T-helper 17 cell (primary cell): ENCODE measurements at places on chromosomes 6 and 20.

DNA sequence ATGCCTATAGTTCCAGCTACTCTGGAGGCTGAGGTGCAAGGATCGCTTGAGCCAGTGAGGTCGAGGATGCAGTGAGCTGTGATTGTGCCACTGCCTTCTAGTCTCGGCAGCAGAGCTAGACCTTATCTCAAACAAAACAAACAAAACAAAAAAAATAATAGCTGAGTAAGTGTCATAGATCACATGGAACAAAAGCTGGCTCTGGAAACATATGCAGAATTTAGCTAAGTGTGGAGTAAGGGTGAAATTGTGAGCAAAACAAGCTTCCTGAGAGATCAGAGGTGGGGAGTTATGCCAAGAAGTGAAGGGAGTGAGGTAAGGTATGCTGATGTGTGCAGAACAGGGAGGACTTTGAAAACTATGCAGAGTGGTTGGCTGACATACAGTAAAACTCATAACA is 18.7 kb downstream of the SGK1 start:
- DNase-seq, result no peak

DNA sequence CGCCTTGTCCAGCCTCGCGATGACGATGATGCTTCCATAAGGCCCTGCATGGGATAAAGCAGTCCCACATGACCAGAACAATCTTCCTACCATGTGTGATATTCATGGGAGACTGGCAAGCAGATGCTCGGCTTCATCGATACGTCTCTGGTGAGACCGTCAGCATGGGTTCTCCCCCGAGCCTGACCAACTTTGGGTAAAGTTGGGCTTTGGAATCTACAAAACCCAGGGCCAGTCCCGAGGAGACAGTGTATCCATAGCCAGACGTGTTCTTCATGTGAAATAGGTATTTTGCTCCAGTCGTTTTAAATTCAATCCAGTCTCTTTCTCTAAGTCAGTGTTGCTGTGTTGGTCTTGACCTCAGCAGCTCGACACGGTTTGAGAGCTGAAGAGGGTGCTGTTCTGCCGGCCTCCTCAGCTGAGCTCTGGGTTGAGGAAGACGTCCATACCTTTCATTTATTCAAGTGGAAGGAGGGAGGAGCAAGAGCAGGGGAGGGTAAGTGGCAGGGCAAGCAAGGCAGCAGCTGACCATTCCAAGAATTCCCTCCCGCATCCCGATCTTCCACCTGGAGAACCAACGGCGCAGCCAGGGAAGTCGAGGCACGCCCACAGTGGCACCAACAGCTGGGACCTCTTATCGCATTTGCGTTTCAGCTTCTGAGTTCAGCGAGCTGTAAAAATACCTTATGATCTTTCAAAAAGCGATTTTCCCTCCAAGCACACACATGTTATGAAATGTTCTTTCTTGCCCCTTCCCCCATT is 64.0 kb upstream of the THBS2 start:
- no peak for DNase-seq

- no peak for DNase-seq
These were observed 86.3 kb downstream of the SOX4 start for GRCh38 chr6:21679761-21680265.

- DNase-seq, result no peak
These were observed 277 bp downstream of the ADGRB3 start for GRCh38 chr6:68635412-68635705.

GRCh38 chr20:60729135-60729900 is 522.7 kb upstream of the CDH4 start:
- DNase-seq, result no peak

DNA sequence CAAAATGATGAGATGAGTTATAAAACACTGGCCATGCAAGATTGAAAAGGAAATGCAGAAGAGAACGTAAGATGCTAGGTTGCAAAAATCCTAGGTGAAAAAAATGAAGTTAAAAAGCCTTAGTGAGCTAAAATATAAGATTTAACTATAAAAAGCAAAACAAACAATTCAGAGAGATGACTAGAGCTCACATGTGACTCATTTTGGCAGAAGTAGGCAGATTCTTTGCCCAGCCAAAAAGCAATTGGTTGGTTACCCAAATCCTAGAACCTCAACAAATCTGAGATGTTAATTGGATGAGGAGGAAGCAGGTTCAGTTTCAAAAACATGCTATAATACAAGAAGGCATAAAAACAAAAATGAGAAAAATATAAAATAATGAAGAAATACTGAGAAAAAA is 249.1 kb downstream of the OGFRL1 start:
- no peak for DNase-seq

GRCh38 chr6:75755704-75756103 is 6.7 kb downstream of the MYO6 start:
- no peak for DNase-seq

GRCh38 chr6:19519941-19520340 is 317.2 kb upstream of the ID4 start:
- DNase-seq, result no peak

GRCh38 chr6:122726649-122727048 is 52.9 kb upstream of the FABP7 start:
- DNase-seq, result no peak

DNA sequence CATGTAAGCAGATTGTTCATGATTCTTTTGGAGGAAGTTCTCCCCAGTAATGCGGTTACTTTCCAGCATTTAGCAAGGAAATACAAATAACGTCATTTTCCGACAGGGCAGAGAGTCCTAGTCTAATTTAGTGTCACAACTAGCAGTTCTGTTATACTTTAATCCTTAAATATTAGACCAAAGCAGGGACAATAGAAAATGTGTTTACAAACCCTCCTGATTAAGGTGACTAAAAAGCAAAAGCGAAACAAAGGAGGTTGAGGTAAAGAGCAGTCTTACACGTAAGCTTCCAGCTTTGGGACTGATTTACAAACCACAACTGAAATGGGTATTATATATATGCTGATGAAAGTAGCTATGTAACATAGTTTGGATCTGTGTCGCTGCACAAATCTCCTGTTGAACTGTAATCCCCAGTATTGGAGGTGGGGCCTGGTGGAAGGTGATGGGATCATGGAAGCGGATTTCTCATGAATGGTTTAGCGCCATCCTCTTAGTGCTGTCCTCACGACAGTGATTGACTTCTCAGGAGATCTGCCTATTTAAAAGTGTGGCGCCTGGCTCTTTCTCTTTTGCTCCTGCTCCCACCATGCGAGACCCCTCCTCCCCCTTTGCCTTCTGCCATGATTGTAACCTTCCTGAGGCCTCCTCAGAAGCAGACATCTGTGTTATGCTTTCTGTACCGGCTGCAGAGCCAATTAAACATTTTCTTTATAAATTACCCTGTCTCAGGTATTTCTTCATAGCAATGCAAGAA is 81.9 kb downstream of the PLCB1 start:
- DNase-seq, result no peak

GRCh38 chr6:155452576-155452975 is 3.1 kb downstream of the NOX3 start:
- DNase-seq, result no peak

DNA sequence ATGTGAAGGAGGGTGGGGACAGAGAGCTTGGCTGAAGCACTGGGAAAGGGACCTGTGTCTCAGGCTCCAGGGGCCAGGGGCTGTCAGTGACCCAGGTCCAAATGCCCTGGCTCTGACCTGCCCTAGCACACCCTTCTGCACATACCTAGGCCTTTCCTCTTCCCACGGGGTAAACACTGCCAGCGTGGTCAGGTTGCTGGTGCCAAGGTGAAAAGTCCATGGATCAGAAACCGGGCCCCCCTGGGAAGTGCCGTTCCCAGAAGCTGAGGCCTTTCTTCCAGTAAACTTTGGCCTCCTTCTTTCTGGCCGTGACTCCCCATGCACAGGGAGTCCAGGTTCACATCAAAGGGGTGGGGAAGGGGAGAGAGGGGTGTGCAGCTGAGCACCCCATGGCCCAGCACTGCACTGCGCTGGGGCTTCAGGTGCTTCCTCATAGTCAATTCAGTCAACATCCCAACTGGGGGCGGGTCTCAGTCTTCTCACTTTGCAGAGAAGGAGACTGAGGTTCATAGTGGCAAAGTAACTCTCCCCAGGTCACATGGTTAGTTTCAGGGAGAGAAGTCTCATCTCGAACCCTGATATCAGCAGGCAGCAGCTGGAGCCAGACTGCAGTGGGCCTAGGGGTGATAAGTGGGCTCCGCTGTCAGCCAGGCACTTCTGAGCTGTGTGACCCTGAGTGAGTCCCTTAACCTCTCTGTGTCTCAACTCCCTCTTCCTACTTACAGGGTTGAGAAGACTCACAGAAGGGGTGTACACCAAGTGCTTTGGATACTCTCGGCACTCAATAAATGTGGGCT is 17.0 kb downstream of the PCK1 start:
- DNase-seq, result no peak

DNA sequence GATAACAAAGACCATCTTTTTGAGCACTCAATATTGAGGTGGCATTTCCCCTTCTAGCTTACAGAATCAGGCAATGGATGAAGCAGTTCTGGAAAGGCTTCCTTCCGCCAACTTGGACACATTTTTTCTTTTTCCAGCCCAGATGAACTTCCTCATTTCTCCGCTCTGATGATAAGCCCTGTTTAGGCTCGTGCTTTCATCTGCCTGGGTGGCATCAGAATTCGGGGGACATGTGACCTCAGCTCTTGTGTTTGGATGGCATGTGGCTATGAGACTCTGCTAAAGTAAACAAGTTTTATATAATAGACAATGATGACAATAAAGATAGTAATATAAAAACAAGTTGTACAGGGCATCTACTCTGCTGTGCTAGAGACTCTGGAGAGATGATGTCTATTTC is 796.7 kb downstream of the DHX35 start:
- DNase-seq, result no peak

DNA sequence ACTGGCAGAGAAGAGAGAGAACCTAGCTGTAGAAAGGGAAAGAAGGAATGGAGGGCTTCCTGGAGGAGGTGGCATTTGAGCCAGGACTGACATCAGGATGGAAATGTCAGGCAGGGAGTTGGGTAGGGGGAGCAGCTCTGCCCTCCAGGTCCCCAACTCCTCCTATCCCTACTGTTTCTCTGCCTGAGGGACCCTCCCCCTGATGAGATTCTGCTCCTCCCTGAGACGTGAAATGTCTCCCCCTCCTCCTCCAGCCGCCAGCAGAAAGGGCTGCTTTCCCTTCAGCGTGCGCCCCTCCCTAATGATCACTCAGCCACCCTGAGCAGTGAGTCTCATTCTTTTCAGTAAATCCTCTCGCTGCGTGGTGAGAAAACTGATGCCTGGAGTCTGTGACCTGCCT is 40.6 kb downstream of the HLA-DPB1 start:
- no peak for DNase-seq

DNA sequence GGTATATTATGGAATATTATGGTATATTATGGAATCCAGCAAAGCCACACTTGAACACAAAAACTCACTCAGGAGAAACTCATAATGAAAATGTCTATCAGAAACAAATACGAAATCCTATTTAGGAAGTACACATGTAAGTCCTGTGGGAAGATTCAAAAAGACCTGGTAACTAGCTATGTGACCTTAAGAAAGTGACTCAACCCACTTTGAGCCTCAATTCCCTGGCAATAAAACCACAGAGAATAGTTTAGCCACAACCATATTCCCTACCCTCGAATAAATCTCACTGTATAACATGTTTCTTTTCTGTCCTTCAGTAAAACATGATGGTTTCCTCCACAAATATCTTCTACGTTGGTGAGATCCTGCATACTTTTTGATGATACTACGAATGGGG is 56.4 kb downstream of the ZMYND8 start:
- DNase-seq, result no peak

DNA sequence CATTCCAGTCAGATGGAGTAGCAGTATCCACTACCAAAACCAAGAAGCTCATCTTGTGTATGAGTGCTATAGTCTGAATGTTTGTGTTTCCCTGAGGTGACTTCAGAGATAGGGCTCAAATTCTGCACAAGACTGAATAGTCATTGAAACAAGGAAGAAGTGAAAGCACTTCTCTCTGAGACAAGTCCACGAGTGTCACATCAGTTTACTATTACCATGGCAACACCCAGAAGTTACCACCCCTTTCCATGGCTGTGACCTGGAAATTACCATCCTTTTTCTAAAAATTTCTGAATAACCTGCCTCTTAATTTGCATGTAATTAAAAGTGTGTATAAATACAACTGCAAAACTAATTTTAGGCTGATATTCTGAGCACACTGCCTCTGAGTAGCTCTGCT is 682.1 kb upstream of the ADGRB3 start:
- DNase-seq, result no peak

DNA sequence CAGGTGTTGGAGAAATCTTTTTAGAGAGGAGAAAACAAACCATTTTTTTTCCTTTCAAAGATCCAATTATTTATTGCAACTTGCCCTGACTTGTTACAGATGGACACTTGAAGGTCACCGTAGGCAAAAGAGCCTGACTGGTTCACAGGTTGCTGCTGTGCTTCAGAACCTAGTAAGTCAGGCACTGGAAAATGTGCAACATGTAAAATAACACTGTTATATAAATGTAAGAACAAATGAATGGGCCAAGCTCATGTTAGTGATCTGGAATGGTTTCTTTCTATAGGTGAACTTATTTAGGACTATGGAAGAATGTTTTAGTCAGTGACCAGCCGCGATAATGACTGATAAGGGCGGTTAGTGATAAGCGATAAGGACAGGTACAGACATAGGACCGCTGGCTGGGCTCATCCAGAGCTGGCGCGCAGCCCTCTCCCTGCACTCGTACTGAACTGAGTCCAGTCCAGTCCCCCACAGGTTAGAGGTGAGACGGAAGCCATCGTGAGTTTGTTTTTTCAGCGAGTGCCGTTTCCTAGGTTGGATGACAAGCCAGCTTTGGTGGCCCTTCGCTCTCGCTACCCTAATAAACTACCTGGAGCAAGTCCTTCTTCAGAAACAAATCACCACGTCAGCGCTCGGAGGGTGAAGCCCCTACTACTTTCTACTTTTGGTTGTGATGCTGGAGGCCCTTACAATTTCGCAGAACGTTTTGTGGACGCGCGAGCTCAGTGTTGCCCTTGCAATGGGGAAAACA is 94.4 kb upstream of the PRDM1 start:
- DNase-seq, result peak; percentile 22

GRCh38 chr20:11810311-11811083 is 107.2 kb upstream of the BTBD3 start:
- no peak for DNase-seq
